Left cardiac atrium (tissue), 4 donors: ENCODE measurements at places on chromosomes 11 and 22. TPM values are rescaled to one million over a fixed set of nuclear protein-coding genes. Genes with fewer than 3 reads are reported as not detected.

GRCh38 chr11:75031771-75032549, 43.2 kb downstream of the NEU3 start:
- peak; percentile 80 for DNase-seq

GRCh38 chr11:12772324-12772723, 98.1 kb downstream of the TEAD1 start:
- DNase-seq, result no peak

DNA sequence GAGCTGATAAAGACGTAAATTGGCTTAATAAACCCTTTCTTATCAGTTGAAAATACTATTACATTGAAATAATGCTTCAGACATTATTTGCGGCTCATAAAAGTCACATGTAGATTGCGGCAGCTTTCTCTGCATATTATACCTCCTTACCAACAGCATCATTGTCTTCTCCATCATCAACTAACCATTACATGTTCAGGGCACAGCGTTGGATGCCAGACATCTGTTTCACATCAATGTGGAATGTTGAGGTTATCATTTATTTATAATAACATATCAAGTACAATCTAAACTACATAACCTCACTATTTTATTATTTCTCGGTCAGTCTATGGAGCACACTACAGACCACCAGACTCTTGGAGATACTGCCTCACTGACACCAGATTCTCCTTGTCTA, 573.8 kb upstream of the FAT3 start:
- DNase-seq, result no peak

DNA sequence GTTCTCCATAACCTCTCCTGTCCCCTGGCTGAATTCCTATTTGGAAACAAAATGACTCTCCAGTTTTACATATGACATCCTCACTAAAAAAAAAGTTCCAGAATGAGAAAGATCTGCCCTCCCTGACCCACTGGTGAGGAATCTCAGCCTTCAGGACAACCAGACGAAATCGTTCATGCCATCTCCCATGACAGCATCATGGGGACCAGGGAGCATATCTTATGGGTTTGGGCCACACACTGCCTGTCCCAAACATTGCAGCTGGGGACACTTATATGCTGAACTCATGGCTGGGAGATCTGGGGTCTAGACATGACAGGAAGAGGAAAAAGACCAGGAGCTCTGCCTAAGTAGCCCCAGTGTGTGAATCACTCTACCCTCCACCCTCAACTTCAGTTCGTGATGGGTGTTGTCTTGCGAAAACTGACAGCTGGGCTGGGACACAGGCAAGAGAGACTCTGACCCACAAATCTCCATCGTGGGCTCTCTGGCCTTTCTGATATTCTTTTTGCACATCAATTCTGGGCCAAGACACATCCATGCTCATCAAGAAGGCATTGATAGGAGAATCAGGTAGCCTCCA, 102.0 kb downstream of the ZNF280B start:
- DNase-seq, result no peak

Gene TMEM191B
- not detected for total RNA-seq
